AG04449 (cell line): ENCODE measurements at places on chromosomes 4 and X.
A peak's percentile ranks its signal among the peaks of the same experiment; 100 is the strongest.

DNA sequence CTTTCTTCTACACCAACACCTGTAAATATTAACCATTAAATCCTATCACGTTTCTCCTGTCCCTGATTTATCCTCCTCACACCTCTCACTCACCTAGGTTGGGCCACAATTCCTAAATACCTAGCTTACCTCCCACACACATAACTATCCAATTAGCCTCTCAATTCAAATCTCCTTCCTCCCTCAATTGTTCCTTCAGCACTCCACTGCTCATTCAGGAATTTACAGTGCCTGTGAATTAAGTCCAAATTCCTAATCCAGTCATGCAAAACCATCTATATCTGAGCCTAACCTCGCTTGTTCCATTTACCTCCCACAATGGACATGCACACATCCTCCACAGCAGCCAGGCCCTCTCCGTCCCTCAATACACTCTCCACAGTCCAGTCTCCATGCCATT lies 17.5 kb downstream of the ANXA5 start:
- no peak for DNase-seq

GRCh38 chr4:8675906-8676305 lies 83.3 kb downstream of the CPZ start:
- DNase-seq = no peak

DNA sequence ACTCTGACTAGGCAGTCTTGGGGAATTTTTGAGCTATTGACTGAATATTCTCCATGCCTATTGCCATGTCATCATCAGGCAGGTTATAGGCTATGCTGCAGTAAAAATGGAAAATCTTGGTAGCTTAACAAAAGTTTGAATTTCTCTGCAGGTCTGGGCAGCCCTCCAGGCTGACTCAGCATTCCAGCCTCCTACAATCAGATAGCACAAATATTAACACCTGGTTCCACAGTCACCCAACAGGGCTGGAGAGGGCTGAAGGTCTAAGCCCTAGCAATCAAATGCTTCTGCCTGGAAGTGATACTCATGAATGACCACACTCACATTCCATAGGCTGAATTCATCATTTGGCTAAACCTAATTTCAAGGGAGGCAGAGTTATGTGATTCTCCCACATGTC lies 9.6 kb upstream of the PPP3CA start:
- peak; percentile 89 for DNase-seq

DNA sequence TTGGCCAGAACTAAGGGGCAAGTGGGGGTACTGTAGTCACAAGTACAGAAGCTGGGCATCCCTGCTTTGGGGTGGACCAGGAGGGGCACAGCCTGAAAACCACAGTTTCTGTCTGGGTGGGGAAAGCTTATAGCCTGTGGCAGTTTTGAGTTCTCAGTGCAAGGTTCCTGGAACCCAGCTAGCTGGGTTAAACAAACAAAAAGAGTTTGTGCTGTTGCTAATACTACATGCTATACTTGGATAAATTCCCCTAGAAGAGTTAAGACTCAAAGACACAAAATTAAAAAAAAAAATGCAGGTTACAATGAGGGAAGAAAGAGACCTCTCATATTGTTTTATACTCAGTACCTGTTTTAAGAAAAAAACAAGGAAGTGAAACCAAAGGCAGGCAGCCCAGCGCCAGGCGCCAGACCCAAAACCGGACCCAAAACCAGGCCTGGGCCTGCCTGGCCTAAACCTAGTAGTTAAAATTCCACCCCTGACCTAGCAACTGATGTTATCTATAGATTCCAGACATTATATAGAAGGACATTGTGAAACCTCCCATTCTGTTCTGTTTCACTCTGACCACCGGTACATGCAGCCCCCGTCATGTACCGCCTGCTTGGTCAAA lies 50.8 kb downstream of the SLC2A9 start:
- DNase-seq = no peak

- no peak for DNase-seq
Observed at GRCh38 chrX:79443121-79443520, 76.0 kb upstream of the ITM2A start.

- DNase-seq = no peak
Observed at GRCh38 chrX:65750674-65751469, 83.4 kb downstream of the MSN start.

DNA sequence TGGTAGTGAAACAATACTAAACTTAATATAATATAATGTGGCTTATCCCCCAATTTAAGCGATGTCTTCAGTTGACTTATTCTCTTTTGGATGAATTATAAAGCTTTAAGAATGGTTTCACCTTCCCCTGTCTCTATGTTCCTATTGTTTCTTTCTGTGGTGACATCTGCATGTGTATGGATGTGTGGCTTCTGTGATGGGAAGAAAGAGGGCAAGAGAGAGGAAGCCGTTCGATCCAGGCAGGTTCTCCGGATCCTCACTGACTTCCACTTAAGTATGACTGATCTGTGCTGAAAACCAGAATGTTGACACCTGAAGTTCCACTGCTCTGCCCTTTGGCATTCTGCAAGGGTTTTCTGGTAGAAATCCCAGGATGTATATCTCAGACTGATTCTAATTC lies 1150.8 kb downstream of the STPG2 start:
- no peak for DNase-seq

- no peak for DNase-seq
Observed at GRCh38 chrX:152865232-152865920, 32.5 kb upstream of the ZNF185 start.

GRCh38 chr4:172152284-172152683 lies 339.1 kb downstream of the GALNTL6 start:
- no peak for DNase-seq

GRCh38 chr4:148962539-148963290 lies 520.5 kb upstream of the NR3C2 start:
- no peak for DNase-seq

GRCh38 chr4:124631760-124632159 lies 80.8 kb downstream of the ANKRD50 start:
- peak; percentile 84 for DNase-seq

- peak; percentile 61 for DNase-seq
Observed at GRCh38 chrX:19846995-19847790, 40.2 kb downstream of the SH3KBP1 start.

DNA sequence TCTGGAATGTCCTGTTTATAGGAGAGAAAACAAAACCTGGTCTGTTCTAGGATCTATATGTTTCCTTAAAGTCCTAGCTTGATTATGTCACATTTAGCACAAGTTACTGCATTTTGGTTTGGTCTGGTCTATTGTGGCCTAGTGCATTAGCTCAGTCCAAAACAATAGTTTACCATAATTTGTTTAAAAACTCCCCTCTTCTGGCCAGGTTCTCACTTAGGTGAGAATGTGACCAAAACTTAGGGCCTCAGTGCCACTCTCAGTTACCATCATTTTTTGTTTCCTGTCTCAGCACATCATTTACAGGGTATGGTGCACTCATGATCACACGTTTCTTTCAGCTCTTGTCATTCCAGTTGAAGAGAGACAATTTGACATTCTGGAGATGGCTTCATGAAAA lies 378.5 kb downstream of the KLHL4 start:
- DNase-seq = no peak

- no peak for DNase-seq
Observed at GRCh38 chrX:128891554-128891953, 631.7 kb downstream of the SMARCA1 start.
